Hypothalamus (tissue), 51 donors: ENCODE measurements at places on chromosomes 7 and 10.

DNA sequence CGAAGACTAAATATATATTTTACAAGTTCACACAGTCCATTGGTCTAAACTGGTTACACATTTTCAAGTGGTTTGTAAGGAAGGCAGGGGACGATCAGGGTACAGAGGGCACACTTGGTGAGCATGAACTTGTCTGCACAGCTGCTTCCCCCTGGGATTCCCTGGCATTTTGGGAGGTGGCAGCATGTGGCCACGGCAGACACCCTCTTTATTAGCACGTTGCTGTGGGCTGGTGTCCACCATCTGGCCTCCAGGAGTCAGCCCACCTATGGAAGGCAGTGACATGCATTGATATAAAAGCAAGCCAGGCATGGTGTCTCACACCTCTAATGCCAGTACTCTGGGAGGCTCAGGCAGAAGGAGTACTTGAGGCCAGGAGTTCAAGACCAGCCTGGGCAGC is 350.2 kb downstream of the TYW1 start:
- DNase-seq, result no peak

DNA sequence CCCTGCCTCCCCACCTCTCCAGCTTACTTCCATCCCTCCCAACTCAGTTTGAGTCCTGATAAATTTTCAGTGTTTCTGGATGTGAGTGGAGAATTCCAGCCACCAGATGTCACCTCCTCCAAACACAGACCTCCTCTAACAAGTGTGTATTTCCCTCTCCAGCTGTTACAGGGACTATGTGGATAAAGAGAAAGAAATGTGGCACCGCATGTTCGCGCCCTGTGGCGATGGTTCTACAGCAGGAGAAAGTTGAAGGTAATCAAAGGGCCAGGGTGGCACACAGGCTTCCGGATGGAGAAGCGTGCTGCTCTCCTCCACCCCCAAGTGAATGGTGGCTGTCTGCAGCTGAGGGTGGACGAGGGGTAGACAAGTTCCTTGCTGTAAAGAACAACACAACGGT is 14.7 kb downstream of the FKBP6 start:
- DNase-seq, result no peak

DNA sequence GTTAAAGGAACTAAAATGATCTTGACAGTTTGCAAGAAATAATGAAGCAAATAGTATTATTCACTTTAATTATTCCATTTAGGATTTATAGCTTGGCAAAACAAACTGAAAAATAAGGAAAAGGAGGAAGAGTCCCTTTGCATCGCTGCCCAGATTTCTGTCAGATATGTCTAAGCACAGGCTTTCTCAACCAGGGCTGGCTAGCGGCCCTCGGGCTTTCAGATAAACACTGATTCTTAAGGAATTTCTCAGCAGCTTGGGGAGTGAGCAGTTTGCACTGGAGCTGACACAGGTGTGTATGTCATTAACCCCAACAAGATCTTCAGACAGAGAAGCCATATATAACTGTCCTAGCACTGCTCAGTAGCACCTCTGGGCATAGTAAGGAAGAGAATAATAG is 47.9 kb upstream of the SEMA3D start:
- DNase-seq, result no peak

DNA sequence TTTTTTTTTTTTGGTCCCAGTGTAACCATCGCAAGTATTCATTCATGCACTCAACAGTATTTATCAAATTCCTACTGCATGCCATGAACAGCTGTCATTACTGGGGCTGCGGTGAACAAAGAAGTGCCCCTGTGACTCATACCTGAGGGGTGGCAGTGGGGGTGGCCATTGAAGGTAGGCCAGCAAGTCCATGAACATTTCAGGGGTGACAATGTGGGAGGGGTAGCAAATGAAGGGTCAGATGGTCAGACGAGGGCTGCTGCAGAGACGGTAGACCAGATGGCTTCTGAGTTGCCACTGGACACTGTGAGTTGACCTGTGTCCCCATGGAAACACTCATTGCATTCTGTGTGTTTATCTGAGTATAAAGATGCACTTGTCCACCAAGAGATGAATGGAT is 92.5 kb upstream of the PITRM1 start:
- DNase-seq, result no peak

DNA sequence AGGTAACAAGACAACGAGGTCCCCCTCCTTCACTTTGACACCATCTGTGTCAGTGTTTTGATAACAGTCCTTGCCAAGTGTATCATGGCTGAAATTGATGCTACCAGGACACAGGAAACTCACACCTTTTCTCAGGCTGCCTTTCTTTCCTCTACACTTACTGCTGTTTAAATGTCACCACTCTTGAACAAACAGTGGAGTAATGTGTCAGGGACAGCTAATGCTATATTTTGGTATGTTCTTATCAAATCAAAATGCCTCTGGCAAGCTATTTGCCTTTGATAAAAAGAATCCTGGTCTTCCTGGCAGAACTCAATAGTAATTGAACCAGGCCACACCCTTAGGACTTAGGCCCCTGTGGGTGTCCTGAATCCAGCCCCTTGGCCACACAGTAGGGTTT is 692.9 kb downstream of the LRMDA start:
- no peak for DNase-seq

- DNase-seq, result no peak
These were observed 373 bp downstream of the PAXIP1 start for GRCh38 chr7:155002411-155003091.
